ENCODE measurements at places on chromosomes 12 and 14. TPM values are rescaled to one million over a fixed set of nuclear protein-coding genes. Genes with fewer than 3 reads are reported as not detected.

GRCh38 chr12:63752283-63752682 is 27.4 kb upstream of the RXYLT1 start:
- DNase-seq = no peak

- no peak for DNase-seq
Observed at GRCh38 chr14:71533390-71533789, 398.8 kb upstream of the RGS6 start.

DNA sequence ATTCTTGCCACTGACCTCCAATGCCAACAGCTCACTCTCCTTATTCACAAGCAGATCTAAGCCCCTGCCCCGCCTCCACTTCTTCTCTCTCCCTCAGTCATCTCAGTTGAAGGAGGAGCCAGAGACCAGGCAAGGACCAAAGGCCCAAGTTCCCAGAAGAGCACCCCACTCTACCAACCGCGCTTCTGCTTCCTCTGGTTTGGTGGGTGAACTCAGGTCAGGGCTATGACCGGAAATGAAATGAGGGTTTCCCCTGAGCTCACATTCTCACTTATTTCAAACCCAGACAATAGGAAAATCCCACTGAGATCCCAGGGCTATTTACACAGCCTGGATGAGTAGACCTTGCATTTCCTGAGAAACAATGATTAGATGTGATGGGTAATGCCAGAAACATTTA is 9.9 kb downstream of the DPF3 start:
- DNase-seq = no peak

DNA sequence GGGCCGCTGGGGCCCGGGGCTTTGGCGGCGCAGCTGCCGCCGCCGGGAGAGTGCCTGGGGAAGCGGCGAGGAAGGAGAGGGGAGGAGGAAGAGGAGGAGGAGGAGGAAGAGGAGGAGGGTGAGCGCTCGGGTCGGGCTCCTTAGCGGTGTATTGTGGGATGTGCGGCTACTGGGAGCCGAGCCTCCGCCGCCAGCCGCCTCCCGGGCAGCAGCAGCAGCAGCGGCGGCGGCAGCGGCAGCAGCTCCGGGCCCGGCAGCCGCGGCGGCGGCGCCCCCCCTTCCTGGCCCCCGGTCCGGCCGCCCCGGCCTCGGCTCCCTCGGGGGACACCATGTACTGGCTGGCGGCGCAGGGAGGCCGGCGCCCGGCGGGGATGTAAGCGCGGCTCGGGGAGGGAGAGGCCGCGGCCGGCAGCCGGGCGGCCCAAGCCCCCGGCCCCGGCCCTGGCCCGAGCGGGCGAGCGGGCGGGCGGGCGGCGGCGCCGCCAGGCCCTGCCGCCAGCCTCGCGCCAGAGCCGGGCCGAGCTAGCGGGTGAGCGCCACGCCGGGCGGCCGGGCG is at the start of gene SETD1B:
Gene SETD1B, plus strand, starts transcription at position 149 of the 556 bp plus-strand sequence. CDS start 729 bp downstream, outside the sequence.
- DNase-seq = peak; percentile 77

DNA sequence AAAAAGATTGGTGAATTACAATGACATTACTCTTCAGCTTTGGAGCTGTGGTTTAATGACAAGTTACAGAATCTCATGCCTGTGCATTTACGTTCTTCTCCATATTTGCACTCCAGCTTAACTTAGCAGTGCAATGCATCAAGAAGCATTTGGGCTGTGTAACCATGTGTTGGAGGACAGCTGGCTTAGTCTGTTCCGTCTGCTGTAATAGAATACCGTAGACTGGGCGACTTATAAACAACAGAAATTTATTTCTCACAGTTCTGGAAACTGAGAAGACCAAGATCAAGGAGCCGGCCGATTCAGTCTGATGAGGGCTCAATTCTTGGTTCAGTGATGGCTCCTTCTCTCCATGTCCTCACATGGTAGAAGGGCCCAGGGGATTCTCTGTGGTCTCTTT is 943.5 kb downstream of the BCL11B start:
- DNase-seq = no peak

DNA sequence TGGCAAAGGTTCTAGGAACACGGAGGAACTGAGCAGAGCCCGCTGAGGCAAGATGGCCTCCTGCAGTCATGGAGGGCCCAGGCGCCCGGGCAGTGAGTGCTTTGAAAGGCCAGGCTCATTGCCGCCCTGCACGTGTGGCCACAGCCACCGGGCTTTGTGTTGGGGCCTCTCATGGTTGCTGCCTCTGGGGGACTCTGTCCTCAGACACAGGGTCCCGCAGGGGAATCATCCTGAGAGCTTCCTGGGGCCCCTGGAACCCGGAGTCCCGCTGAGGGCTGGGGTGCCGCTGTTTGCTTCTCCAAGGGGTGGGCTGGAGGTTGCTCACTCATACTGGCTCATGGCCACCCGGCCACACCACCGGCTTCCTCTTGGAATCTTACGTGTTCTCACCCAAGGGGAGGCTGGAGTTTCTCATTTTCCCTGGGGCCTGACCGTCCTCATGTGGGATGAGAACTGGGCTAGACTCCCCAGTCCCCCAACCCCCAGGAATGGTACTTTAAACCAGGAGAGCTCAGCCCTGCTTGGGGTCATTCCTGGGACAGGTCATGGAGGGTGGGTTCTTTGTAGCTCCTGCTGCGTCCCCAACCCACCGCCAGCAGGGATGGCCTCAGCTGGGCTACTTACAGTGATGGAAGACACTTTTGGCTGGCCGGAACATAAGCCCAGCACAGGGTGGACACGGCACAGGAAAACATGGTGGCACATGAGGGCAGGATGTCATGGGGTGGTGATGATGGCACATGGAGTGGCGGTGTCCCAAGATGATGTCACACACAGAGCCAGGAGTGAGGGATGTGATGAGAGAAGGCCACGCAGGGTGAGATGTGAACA is 21.1 kb upstream of the LRTM2 start:
- DNase-seq = peak; percentile 42

DNA sequence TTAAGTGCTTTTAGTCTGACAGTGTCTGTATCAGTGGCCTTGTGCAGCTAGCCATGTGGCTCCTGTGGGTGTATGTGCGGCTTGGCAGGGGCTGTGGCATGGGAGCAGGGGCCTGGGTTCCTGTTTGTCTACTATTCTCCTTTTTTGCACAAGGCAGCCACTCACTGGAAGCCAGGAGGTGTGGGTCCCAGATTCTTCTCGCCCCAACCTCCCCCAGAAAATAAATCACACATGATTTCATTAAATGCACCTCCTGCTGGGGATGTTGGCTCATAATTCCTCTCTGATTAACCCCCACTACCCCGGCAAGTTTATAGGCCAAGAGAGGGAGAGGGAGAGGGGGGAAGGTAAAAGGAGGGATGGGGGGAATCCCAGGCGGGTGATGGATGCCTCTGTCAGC is 17.6 kb downstream of the CALCOCO1 start:
- no peak for DNase-seq

DNA sequence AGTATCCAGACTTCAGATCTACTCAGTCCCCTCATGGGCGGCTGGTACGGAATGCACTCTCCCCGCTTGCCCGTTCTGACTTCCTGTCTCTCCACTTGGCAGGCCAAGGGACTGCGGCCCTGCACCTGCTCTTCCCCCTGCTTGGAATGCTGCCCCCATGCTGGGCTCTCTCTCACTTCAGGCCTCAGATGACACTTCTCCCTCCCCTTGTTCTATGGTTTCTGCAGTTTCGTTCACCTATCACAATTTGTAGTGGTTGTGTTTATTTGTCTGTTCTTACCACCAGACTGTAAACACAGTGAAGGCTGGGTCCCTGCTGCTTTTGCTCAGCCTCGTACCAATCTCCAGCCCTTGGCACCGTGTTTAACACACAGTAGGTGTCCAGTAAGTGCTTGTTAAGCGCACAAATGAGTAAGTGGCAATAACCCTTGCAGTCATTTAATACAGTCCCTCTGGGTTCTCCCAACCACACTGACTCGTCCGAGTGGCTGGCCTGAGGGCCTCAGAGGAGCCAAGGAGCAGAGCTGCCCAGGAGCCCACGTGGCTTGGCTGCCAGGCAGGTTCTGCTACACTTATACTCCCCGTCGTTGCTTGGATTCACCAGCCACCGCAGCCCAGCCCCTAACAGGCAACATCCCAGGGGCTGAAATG is 11.8 kb downstream of the SLC6A12 start:
- DNase-seq = no peak

GRCh38 chr12:23186950-23187349 is 562.0 kb downstream of the ETNK1 start:
- no peak for DNase-seq

The PKP2 gene
- 25.3 TPM for total RNA-seq

The ESPL1 gene
- 2.3 TPM for total RNA-seq

The MYF5 gene
- total RNA-seq = not detected

The HHIPL1 gene
- 2.4 TPM for total RNA-seq
